Lower leg skin (tissue), 4 donors: ENCODE measurements at places on chromosomes 3 and 15. TPM values are rescaled to one million over a fixed set of nuclear protein-coding genes. Genes with fewer than 3 reads are reported as not detected.

The LRRC3B gene
- total RNA-seq: not detected

The FAM107A gene
- 12.6 TPM for total RNA-seq

The EPB42 gene
- total RNA-seq: not detected

The FGF7 gene
- 7.3 TPM for total RNA-seq

The HHLA2 gene
- total RNA-seq: not detected

The GUCA1C gene
- total RNA-seq: not detected

The USP19 gene
- total RNA-seq: 151 TPM
